ENCODE measurements at places on chromosomes 2 and 18.

DNA sequence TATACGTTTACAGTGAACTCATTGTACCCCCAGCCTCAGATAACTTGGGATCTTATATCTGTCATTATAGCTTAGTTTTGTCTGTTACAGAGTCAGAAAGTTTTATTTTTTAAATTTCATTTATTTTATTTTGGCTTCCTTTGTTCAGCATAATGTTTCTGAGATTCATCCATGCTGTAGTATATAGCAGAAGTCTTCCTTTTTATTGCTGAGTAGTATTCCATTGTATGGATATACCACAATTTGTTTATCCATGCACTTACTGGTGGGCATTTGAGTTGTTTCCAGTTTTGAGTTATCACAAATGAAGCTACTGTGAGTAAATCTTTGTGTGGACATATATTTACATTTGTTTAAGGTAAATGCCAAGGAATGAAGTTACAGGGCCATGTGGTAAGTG is 122.3 kb downstream of the ADCYAP1 start:
- no peak for DNase-seq

DNA sequence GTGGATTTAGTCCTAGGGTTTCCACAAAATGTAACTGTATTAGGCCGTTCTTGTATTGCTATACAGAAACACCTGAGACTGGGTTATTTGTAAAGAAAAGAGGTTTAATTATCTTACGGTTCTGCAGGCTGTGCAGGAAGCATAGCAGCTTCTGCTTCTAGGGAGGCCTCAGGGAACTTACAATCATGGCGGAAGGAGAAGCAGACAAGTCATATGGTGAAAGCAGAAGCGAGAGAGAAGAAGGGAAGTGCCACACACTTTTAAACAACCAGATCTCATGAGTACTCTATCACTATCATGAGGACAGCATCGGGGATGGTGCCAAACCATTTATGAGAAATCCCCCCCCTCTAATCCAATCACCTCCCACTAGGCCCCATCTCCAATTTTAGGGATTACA is 9.5 kb upstream of the CCDC68 start:
- no peak for DNase-seq

DNA sequence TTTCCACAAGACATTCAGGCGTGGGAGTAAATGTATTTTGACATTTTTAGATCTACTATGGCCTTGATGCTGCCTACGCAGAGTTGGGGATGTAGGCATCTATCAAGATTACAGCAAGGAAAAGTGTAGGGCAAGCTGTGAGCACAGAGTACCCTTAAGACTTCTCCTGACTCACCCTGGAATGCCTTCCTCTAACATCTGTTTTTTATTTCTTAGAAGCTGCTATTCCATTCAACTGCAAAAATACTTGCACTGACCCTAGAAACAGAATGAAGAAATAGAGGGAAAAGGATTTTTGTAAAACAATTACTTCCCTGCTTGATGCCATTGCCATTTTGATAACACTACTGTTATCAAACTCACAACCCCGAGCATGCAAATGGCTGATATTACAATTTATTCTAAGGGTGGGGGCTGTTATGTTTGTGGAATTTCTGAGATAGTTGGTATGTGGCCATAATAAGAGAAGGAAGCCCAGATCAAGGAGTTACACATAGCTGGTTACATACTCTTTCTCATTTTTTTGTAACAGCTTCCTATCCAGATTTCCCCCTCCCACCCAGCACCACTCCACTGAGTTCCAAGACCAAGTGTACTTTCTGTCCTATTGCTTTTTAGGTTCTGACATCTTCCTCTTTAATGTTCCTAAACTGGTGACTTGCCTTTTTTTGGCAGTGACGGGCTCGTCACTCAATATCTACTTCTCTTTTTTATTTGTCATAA is 6.0 kb upstream of the ROCK1 start:
- no peak for DNase-seq

- DNase-seq, result no peak
These were observed 476.3 kb downstream of the SOX11 start for GRCh38 chr2:6168485-6168884.

GRCh38 chr18:22536558-22536957 is 118.8 kb upstream of the CTAGE1 start:
- no peak for DNase-seq

DNA sequence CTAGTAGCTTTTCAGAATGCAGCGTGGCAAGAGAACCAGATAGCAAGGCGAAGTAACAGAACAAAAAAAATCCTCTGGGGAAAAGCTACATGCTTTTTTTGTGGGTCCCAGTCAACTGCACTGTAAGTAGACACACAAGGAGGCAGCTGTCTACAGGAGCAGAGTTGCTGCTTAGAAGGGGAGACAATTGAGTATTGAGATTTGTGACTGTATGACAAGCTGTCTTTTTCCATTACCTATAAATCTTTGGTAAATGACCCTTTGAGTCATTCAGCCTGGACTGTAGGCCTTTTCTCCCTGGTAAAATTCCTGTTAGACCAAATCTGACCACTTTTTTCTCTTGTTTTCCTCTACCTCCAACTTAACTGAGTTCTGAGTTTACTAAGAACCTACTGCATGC is 144.1 kb upstream of the FOSL2 start:
- DNase-seq, result no peak

DNA sequence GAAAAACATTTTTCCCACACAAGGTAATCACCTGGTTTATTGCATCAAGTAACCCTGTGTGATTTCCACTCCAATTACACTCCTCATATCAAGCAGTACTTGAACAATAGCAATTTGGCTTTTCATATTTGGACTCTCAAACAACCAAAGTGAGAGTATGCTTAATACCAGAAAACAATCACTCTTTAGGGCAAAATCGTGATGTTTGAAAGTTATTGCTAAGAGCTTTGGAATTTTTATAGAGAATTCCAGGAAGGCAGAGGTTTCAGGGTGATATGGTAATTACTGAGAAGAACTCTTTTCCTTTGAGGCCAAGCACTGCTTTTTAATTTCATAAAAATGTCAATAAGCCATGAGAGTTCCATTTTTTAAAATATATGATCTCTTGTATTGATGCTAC is 779.5 kb upstream of the LRRTM1 start:
- DNase-seq, result no peak

DNA sequence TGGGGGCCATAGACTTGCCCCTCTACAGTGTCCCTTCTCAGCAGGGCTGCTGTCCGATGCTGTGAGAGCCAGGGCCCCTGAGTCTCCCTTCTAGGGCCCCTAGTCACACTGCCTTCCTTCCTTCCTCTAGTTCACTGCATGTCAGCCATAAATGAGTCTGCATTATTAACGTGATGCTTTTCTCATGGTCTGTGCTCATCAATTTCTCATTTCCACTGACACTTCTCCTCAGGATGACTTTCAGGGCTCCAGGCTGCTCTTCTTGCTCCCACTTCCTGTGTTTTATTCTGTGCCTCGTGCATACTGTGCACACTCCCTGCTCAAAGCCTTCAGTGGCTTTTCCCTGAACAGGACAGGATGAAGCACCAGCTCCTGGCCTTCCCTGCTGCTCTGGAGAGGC is 146.5 kb downstream of the FAM210A start:
- no peak for DNase-seq

- no peak for DNase-seq
These were observed 18.5 kb upstream of the RBBP8 start for GRCh38 chr18:22914633-22915032.

GRCh38 chr2:67393237-67393636 is 3.9 kb upstream of the ETAA1 start:
- DNase-seq, result no peak

DNA sequence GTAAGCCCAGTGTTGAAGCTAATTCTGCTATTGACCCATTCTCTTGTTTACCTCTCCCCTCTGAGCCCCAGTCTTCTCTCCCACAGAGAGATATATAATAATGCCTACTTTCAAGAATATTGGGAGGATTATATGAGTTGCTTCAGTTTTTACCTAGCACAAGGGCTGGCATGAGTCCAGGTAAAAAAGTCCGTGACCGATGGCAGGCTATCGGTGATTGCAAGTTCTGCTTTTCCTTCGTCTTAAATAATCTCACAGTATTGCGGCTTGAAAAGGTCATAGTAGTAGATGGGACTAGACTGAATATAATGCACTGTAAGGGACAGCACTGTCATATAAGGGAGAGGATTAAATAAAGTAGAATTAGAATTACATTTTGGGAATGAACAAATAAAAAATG is 77.6 kb downstream of the KIF5C start:
- no peak for DNase-seq

DNA sequence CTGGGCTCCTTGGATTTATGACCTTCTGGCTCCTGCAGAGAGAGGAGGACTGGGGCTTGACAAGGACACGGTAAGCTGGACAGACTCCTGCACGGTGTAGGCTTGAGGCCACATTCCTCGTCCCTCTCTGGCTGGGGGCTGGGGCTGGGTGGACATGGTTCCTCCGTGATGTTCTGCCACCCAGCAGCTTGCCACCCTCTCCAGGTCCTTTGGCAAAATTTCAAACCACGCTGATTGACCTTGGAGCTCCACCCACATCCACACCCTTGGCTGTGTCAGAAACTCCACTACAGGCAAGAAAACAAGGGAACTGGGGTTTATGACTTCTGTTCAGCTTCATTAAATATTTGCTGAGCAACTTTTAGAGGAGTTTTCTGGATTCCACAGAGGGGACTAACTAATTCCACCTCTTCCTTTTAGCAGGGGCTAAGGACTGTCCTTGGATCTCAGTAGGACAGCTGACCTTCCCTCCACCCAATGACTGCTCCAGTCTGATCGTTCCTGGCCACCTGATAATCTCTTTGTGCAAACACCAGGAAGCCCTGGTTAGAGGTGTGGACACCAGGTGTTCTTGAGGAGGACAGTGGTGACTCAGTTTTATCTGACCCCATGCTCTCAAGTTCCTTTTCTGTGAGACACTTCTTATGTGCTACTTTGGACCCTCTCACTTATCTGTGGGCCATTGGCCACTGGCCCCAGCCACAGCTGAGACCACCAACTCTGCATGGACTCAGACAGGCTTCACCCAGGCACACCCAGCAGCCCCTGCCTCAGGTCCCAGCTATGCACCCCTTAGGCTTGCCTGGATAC is 29.3 kb downstream of the GPR55 start:
- DNase-seq, result peak; percentile 23

GRCh38 chr2:240351826-240352426 is 83.5 kb upstream of the GPC1 start:
- peak; percentile 45 for DNase-seq

DNA sequence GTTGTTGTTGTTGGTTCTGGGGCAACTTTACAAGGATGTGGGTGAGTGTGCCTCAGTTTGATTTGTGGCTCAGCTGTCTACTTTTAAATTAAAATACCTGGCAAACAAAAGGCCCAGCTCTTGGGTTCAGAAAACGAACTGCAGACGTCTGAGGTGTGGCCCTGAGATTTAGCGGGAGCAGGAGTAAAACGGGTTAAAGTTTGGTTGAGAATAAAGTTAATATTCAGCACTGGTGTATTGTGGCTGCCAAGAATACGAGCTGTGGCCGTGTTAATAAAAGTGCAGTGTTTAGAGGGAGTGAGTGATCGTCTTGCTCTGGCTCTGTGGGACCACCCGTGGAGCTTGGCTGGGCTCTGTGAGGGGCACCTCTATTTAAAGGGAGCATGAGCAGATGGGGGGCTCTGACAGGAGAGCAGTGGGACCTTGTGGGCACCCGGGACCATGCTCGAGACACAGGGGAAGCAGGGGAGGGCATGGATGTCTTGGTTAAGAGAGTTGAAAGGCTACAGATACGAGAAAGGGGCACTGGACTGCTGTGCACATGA is 80.3 kb downstream of the VAPA start:
- no peak for DNase-seq

DNA sequence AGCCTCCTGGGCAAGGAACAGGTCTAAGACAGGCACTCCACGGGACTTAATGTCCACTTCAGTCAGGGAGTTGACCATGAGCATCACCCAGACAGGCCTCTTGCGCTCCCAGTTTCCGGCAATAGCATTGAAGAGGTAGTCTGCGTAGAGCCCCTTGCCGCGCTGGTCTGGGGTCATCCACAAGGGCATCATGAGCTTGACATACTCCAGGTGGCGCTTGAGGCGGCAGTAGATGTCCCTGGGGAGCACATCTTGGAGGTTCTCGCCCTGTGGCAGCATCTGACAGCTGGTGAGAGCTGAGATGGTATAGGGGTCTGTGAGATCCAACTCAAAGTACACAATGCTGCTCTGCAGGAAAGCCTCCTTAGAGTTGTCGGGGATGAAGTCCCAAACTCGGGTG is 10.6 kb downstream of the TRABD2A start:
- DNase-seq, result peak; percentile 52

DNA sequence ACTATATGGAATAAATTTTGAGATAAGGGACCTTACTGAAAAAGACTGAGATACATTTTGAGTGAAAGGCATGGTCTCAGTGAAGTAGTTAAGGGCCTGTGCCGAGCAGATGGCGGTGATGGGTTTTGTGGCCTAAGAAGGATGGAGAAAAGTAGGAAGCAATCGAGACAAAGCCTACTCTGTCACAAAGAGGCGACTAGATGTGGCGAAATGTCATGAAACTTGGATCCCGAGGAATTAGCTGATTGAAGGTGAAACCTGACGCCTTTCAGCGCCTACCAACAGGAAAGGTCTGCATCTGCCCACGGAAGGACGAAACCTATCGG is 558 bp upstream of the CEP192 start:
- no peak for DNase-seq

- no peak for DNase-seq
These were observed 646 bp downstream of the ALS2 start for GRCh38 chr2:201779901-201780673.

DNA sequence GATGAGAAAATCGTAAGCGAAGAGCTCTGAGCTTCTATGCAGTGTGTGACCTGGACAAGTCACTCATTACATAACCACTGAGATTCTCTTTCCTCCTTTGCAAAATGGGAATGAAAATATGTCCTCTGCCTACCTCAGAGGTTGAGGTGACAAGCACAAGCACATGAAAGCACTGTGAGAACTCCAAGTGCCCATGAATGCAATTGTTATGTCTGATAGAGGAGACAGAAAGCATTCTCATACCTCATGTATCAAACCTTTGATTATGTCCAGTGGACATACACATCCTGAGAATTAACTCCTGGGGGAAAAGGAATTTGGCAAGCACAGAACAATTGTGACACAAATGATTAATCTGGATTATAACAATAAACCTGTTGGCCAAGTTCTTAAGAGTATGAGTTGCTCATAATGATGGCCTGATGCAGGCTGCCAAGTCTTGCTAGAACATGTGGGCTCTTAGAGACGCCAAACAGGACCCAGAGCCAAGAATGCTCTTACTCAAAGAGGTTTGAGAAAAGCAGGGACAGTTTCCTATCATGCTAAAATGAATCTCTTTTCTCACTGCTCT is 8.5 kb upstream of the RMDN2 start:
- DNase-seq, result no peak

GRCh38 chr2:222671259-222672067 is at the start of gene MOGAT1:
Gene MOGAT1, plus strand, starts transcription at chr2:222671658. Its CDS starts 128 bp downstream, at chr2:222671786.
- DNase-seq, result peak; percentile 60

Measured in sciatic nerve (tissue), 2 donors.